ENCODE measurements at places on chromosomes 2 and 18.

DNA sequence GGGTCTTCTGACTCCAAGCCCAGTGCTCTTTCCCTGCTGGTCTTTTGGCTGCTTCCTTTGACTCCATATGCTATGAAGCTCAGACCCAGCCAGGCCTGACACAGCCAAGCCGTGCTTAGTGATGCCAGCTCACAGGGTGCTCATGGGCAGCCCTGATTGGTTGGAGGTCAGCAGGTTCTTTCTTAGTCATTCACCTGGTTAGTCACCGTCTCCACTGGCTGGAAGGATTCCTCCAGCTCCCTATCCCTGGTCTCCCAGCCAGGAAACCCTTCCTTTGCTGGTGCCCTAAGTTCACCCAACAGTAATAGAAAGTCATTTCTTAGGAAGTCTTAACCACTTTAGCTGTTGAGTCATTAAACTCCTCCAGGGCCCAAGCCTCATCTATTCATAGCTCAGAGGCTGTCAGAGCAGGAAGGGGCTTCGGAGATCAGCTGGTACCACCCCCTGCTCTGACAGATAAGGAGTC, 3.9 kb downstream of the KCNK3 start:
- DNase-seq, result no peak

- DNase-seq, result no peak
These were observed 357.1 kb downstream of the CCDC85A start for GRCh38 chr2:56540916-56541315.

DNA sequence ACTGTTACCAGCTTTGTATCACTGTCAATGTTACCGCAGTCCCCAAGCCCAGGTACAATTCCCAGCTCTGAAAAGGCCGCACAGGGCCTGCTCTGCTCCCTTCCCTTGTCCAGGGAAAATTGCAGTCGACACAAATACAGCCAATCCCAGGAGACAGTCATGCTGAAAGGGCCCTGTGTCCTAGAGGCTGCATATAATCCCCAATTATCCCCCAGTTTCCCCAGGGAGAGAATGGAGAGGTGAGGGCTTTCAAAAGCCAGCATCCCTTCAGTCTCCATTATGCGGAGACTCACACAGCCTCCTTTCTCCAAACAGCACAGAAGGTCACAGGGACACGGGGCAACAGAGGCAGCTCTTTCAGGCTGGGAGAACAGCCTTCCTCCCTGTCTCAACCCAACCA, 17.1 kb upstream of the CTIF start:
- no peak for DNase-seq

- no peak for DNase-seq
These were observed 36.4 kb downstream of the FLACC1 start for GRCh38 chr2:201320701-201321100.

- DNase-seq, result no peak
These were observed 632.2 kb downstream of the SLC4A3 start for GRCh38 chr2:220259662-220260061.

- no peak for DNase-seq
These were observed 221.9 kb downstream of the NDUFA10 start for GRCh38 chr2:239803102-239803765.

DNA sequence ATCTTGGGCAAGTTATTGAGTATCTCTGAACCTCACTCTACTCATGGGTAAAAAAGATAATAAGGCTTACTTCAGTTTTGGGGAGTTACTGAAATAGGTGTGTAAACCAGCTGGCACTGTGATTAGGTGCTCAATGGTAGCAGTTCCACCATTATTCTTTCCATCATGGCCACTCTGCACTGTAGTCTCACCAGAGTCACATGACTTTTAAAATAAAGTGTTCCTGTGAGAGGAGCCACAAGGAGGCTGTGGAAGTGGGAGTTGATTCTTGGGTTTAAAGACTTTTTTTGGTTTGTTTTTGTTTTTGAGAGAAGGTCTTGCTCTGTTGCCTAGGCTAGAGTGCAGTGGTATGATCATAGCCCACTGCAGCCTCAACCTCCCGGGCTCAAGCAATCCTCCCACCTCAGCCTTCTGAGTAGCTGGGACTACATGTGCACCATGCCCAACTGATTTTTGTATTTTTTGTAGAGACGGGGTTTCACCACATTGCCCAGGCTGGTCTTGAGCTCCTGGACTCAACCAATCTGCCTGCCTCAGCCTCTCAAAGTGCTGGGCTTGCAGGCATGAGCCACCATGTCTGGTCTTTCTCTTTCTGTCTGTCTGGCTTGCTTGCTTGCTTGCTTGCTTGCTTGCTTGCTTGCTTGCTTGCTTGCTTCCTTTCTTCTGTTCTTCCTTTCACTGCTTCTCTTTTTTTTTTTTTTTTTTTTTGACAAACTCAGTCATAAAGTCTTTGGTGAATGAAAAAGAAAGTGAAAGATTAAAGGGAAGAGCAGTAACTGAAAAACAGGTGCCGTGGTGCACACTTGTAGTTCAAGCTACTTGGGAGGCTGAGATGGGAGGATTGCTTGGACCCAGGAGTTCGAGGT, 21.2 kb upstream of the ACVR1 start:
- peak; percentile 70 for DNase-seq

GRCh38 chr2:90207454-90208058, 1516.1 kb downstream of the RPIA start:
- DNase-seq, result no peak

GRCh38 chr2:157441072-157441454, 2.8 kb downstream of the CYTIP start:
- peak; percentile 89 for DNase-seq

DNA sequence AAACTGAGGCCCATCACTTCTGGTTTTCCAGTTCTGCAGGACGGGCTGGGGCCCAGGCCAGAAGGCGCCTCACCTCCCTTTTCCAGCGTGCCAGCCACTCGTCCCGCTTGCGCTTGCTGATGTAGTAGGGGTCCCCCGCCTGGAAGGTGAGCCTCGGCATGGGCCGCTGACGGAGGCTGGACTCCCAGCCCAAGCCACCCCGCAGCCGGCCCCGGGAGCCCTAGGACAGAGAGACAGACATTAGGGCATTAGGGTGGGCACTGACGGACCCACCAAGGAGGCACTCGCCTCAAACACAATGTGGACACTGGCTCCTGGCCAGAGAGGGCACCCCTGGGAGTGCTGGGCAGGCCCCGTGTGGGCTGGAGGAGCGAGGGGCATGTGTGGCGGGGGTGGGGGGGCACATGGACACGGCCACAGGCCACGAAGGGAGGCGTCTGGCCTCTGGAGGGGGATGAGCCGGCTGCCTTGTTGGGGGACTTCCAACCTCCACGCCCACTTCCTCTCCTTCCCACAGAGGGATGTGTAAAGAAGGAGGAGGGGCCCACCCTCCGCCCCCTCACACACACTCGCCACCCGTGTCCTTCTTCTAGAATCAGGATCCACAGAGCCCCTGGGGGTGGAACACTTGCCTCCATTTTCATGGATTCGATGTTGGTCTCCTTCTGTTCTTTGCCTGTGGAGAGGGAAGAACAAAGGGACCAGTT, 66.7 kb downstream of the DNMT3A start:
- DNase-seq, result peak; percentile 69

DNA sequence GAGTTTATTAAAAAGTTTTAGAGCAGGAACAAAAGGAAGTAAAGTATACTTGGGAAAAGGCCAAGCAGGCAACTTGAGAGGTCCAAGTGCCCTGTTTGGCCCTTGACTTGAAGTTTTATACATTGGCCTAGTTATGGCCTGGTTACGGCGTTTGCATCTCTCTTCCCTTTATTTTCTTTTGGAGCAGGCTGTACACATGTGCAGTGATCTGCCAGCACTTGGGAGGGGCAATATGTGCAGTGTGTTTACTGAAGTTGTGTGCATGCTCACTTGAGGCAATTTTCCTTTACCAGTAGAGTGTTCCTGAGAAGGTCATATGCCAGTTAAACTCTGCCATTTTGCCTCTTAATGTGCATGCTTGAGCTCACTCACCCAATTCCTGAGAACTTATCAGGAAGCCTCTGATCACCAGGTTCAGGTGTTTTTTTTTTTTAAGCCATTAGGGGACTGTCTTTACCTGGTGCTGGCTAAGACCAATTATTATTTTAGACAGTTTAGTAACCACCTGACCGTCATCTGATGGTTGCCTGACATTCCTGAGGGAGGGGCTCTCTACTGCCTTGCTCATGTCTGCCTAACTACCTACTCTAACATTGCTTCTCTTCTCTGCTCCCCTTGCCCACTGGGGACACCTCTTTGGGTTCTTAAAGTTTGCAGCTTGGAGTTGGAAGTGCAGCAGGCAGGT, 48.0 kb downstream of the SCN2A start:
- no peak for DNase-seq

DNA sequence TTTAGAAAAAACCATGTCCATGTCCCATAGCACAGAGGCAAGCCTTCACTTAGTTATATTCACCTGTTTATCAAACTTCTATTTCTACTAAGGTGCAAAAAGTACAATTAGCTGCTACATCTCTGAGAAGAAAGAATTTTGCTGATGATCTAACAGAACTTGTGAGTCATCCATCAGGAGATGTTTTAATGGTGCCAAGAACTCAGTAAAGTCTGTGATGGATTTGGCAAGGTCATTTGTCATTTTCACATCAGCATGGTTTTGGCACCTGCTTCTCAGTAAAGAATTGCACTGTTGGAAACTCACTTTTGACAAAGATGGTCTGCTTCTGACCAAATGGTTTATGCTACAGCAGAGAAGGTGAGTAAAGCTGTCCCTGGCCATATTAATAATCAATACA, 195.7 kb upstream of the TMEFF2 start:
- DNase-seq, result no peak

DNA sequence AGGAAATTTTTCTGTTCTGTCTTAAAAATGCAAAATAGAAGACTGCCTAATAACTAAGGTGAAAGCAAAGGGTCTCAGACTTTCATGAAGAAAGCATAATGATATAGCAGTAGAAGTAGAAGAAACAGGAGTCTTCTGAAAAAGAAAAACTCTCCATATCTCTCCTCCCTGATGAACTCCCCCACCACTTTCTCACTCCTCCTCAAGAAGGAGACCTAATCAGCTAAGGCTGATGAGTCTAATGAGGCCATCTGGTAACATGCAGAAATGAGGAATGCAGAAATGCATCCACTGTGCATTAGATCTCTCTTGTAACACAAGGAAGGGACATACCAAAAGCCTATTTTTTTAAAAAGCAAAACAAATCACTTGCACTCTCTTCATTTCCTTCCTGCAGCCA, 273.7 kb upstream of the UBE2E3 start:
- no peak for DNase-seq

GRCh38 chr2:121303531-121304263, 18.7 kb upstream of the TFCP2L1 start:
- DNase-seq, result no peak

DNA sequence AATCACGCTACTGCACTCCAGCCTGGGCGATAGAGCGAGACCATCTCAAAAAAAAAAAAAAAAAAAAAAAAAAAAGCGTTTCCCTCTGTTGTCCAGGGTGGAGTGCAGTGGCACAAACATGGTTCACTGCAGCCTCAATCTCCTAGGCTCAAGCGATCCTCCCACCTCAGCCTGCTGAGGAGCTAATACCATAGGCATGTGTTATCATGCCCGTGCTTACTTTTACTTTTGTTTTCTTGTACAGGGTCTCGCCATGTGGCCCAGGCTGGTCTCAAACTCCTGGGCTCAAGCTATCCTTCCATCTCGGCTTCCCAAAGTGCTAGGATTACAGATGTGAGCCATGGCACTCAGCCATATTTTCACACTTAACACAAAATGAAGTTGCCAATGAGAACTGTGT, 37.5 kb downstream of the PSME4 start:
- no peak for DNase-seq

DNA sequence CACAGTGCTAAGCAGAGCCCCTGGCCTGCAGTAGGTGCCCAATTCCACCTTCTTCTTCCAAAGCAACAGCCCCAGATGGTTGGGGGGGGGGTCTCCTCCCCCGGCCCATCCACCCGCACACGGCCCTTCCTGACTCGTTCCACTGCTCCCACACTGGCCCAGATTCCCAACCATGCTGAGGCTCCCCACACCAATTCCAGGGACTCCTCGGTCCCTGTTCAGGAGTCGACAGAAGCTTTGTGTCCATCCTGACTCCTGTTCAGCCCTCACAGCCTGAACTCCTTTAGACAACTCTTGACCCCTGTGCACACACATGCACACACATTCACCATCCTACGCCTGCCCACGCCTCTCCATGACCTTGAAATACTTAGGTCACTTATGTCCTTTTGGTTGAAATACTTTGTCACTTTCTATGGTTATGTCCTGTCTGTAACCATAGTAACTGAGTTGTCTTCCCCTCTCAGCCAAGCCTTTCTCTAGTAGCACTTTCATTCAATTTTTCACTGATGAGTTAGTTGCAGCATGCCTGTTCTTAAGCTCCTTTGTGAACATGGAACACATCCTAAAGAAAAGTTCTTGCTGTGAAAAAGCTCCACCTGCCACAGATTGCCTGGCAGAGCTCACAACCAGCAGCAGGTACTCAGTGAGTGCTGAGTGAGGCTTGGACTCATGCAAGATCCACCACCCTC, 225.8 kb downstream of the SEPTIN10 start:
- DNase-seq, result no peak

GRCh38 chr2:29629495-29629894, 291.9 kb downstream of the ALK start:
- DNase-seq, result no peak

- DNase-seq, result no peak
These were observed 703.4 kb upstream of the LINC00305 start for GRCh38 chr18:64852281-64852680.
